ENCODE measurements at places on chromosomes 13 and 19. TPM values are rescaled to one million over a fixed set of nuclear protein-coding genes. Genes with fewer than 3 reads are reported as not detected.

GRCh38 chr13:41746259-41746658 lies 214.7 kb downstream of the VWA8 start:
- DNase-seq = no peak

DNA sequence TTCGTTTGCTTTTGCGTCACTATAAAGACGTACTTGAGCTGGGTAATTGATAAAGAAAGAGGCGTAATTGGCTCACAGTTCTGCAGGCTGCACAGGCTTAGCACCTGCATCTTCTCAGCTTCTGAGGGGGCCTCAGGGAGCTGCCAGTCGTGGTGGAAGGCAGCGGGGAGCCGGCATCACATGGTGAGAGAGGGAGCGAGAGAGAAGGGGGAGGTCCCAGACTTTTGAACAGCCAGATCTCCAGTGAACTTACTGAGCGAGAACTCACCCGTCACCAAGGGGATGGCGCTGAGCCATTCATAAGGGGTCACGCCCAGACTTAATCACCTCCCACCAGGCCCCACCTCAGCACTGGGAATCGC lies 58.7 kb upstream of the F7 start:
- peak; percentile 7 for DNase-seq

SMIM44 gene
- not detected for total RNA-seq

GRCh38 chr19:1417145-1417544 lies 9.8 kb downstream of the DAZAP1 start:
- DNase-seq = no peak

DNA sequence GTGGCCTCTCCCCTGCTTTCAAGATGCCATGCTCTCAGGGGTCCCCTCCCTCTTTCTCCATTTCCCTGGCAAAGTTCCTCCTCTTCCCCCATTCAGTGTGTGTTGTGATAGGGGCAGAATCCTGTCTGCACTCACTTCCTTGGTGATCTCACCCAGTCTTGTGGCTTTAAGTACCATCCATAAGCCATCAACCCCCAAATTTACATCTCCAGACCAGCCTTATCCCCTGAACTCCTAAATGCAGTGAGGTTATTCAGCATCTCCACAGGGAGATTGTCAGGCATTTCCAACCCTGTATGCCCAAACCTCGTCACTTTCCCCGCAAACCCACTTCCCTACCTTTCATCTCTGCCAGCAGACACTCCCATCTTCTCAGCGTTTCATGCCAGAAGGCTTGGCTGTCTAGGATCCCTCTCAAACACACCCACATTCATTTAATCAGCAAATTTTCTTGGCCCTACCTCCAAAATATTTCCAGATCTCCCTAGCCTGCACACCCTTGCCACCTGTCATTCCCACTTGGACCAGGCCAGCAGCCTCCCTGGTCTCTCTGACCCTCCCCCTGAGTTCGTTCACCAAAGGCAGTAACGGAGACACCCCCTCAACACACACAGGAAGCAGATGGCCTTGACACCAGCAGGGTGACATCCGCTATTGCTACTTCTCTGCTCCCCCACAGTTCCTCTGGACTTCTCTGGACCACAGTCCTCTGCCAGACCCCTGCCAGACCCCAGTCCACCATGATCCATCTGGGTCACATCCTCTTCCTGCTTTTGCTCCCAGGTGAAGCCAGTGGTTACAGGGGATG lies at the start of gene HCST:
Gene HCST (plus strand): TSS at position 676 of the 808 bp plus-strand sequence. CDS start 65 bp downstream, at position 741.
- no peak for DNase-seq

ZNF417 gene
- total RNA-seq = 12.0 TPM

DNA sequence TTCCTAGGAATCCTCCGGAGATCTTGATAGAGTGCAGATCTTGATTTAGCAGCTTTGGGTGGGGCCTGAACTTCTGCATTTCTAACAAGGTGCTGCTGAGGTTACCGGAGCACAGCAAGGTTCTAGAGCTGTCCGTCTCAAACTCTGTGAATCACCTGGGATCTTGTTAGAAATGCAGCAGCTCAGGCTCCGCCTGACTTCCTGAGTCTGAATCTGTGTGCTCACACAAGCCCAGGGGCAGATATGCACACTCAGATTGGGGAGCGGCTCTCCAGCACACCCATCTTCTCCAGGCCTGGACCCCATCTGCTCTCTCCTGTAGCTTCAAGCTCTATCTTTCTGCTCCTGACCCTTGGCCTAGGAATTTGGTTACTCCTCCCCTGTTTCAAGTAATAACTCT lies 3.5 kb upstream of the TEX26 start:
- DNase-seq = no peak

GRCh38 chr13:50074843-50075242 lies 59.6 kb downstream of the KCNRG start:
- no peak for DNase-seq

KIR3DL2 gene
- total RNA-seq = not detected

EVI5L gene
- total RNA-seq = 23.5 TPM

- no peak for DNase-seq
Measured at GRCh38 chr19:14160017-14160703, 23.8 kb upstream of the ASF1B start.

- DNase-seq = no peak
Measured at GRCh38 chr13:94753327-94753726, 41.0 kb upstream of the SOX21 start.

Measured in left ventricle myocardium superior (tissue), 1 donor.